ENCODE measurements at places on chromosomes 5 and 9.

GRCh38 chr9:38342096-38342495, 50.4 kb upstream of the ALDH1B1 start:
- no peak for DNase-seq

DNA sequence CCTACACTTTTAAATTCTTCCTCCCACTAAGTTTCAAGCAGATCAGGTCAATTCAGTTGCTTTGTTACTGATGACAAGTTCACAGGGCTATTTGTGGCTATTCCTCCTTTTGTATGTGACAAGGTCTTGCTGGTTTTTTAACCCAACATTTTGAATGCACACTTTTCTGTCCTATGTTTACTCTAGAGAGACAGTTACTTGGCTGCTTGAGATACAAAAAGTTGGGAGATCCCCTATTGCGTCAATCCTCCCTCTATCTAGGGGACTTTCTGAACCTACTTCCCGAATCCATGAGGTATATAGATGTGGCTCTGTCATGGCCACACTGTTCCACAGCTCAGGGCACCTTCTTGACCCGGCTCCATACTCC, 386.7 kb downstream of the NTRK2 start:
- no peak for DNase-seq

DNA sequence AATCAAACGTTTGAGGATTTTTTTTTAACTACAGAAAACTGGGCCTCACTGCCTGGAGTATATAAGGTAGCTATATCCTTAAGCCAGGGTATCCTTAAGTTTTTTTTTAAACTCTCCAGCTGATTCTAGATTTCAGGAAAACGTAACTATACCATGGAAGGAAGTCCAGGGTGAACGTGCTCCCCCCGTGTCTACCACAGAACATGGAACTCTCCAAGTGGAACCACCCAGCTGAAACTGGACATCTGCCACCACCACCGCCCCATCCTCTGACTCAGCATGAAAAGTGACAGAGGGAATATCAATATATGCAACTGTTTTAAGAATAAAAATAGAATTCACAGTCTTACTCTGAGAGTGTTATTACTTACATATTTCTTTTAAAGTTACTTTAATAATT, 61.3 kb downstream of the DROSHA start:
- peak; percentile 75 for DNase-seq

DNA sequence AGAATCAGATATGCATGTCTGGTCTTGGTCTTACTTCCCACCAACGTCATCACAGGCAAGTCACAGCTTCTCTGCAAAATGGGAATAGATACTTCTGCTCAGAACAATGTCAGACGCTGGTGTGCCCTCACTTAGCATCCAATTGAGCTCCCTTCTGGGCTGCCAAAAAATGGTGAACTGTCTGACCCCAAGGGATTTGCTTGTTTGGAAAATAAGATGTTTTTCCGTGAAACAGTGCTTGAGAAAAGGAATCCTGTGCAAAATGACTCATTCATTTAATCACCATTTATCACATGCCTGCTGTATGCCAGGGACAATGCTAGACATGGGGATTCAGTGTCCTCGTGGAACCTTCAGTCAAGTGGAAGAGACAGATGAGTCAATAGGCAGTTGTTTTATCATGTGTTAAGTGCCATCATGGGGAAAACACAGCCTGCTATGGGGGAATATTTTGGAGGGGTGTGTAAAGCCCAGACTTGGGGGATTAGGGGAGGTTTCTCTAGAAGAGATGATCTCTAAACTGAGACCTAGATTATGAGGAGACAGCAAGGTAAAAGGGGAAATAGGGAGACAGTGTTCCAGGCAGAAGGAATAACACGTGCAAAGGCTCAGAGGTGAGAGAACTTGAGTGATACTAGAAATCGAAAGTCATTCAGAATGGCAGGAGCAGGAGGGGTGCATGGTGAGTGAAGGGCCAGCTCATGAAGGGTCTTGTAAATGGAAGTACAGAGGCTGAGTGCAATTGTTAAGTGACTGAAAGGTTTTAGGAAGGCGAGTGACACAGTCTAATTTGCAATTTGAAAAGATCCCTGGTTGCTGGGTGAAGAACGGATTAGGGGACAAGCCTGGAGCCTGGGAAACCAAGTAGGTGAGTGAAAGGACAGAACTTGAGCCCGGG, 3.9 kb downstream of the NIPAL4 start:
- DNase-seq = peak; percentile 53

GRCh38 chr5:142748568-142749249, 21.5 kb upstream of the ARHGAP26 start:
- no peak for DNase-seq
